ENCODE measurements at places on chromosomes 7 and 10.

DNA sequence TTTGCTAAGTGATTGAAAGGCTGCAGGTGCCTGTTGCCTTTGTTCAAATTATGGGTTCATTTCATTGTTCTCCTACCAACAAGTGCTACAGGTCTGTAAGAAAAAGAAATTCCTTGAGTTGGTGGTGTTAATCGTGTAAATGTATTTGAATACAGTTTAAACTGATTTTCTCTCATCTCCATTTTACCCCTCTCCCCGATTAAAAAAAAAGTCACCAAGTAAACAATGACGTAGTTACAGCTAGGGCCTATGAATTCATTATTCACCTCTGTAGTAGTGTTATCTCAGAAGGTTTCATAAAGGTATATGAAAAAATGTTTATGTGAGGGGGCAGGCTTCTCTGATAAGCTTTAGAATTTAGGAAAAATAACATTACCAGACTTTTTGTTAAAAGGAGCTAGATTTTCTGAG is 1.1 kb downstream of the REEP3 start:
- peak; percentile 53 for DNase-seq

DNA sequence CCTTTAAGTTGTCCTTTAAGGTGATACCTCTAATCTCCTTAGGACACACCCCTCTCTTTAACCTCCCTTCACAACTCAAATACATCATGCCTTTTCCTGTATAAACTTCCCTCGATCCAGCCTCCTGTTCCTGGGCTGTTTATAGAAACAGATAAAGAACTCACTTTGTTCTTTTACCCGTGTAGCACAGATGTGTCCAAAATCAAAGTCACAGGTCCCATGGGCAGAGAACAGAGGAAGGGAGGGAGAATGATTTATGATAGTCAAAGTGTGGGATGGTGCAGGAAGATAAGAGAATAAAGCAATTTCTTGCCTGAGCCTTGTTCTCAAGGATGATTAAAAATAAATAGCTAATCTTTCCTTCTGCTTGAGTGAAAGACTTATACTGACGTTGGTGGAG is 50.3 kb upstream of the CABCOCO1 start:
- no peak for DNase-seq

DNA sequence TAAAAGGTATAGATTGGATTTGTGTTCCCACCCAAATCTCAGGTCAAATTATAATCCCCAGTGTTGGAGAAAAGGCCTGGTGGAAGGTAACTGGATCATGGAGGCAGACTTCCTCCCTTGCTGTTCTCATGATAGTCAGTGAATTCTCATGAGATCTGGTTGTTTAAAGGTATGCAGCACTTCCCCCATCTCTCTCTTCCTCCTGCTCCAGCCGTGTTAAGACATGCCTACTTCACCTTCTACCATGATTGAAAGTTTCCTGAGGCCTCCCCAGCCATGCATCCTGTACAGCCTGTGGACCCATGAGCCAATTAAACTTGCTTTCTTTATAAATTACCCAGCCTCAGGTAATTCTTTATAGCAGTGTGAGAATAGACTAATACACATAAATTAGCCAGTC is 39.1 kb downstream of the HTR7 start:
- no peak for DNase-seq

DNA sequence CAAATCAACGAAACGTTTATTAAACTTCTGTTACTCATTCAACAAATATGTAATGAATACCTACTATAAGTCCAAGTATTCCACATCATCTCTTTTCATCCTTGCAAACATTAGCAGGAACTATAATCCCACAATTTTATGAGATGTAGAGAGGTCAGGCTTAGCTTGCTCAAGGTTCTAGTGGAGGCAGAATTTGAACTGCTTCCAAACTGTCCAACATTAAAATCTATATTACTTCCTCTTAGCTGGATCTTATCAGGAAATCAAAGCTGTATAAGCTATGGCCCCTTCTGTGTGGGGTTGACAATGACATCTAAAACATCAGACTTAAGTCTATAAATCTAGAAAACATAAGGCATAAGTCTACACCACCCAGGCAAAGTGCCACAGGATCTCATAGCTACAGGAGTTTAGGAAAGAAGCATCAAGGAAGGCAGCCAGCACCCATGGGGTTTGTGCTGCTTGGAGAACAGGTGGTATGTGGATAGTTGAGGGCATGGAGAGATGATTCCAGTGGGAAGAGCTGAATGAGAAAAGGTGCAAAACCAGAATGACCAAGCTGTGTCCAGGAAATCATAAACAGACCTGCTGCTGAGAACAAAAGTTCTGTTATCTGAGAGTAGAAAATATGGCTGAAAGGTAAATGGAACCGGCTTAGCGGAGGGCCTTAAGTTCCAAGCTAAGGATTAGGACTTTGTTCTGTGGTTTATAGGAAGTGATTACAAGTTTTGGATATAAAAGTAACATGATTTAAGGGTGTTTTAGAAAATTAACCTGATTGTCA is 34.5 kb downstream of the PAPSS2 start:
- DNase-seq = no peak

GRCh38 chr10:10092581-10092980 is 925.1 kb upstream of the CELF2 start:
- DNase-seq = no peak

GRCh38 chr10:24826009-24826408 is 102.3 kb upstream of the ARHGAP21 start:
- DNase-seq = no peak

- DNase-seq = peak; percentile 22
Measured at GRCh38 chr10:60856405-60856804, 78.1 kb downstream of the CDK1 start.

DNA sequence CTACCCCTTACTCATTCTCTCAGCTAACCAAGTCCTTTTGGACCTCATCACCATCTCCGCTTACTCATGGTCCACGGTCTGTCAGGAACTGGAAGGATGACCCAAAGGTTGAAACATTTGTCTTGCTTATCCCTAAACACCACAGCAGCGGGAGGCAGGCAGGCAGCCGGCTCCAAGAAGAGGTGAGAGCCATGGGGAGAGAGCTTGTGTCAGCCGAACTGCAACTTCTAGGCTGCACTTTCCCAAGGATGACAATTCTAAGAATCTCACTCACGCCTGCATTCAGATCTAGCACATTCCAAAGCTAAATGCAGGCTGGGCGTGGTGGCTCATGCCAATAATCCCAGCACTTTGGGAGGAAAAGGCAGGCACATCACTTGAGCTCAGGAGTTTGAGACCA is 86.0 kb downstream of the SPDYE5 start:
- DNase-seq = no peak

- no peak for DNase-seq
Measured at GRCh38 chr10:128422190-128422589, 296.0 kb upstream of the MKI67 start.

GRCh38 chr10:61330669-61331068 is 122.5 kb downstream of the TMEM26 start:
- DNase-seq = no peak

GRCh38 chr7:115033917-115034459 is 112.1 kb downstream of the MDFIC start:
- DNase-seq = no peak

DNA sequence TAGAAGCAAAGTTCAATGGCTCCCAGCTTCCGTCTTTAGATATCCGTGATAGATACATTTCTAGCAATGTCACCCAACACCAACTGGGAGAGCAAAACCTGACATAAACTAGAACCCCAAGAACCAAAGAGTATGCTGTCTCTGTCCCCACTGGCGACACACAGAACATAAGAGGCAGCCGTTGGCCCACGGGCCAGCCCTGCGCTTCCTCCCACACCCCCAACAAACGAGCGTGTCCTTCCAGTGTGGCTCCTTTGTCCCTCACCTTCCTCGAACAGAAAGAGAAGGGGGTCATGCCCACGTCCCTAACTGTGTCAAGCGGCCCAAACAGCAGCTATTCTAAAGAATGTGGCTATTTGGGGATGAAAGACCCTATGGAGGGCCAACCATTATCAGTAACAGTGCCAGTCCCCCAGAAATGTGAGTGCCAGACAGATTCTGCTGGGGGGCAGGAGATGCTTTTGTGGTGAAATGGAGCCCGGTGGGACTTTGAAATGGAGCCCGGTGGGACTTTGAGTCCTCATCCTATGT is 171.9 kb downstream of the USP6NL start:
- no peak for DNase-seq

All from NCI-H2081 (cell line).